Inflammatory macrophage treated with lipopolysaccharide for 1 hour (primary cell): ENCODE measurements at places on chromosomes 11 and 22.
A peak's percentile ranks its signal among the peaks of the same experiment; 100 is the strongest.

DNA sequence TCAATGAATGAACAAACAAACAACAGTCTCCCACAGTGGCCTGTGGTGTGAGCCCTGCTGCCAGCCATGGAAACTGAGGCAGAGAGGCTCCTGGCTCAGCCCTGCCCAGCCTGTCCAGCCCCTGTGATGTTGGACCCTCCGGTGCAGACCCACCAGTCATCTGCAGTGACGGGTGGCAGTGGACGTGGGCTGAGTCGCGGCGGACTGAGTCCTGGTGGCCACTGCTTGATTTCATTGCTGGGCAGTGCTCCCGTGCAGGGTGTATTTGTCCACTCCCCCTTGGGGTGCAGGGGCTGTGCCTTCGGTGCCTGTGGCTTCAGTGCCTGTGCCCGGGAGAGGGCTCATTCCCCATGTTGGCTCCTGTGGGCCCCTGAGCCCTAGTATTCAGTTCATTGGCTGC lies 31.9 kb upstream of the MUC5AC start:
- no peak for DNase-seq

DNA sequence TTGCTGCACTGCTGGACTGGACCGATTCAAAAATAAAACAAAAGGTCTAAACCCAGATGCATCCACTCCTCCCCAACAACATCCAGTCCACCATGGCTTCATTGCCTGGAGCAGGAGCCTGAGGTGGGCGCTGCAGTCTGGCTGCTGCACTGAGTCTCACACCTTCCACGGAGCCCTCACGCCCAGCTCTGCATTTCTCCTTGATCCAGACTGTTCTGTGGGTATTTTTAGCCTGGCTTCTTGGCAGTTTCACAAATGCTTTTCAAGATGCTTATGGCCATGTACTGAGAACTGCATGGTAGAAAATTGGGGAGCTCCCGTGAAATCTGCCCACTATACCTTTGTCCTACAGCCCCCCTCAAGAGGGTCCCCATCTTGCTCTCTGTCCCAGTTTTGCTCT lies 53.3 kb upstream of the JAM3 start:
- no peak for DNase-seq

DNA sequence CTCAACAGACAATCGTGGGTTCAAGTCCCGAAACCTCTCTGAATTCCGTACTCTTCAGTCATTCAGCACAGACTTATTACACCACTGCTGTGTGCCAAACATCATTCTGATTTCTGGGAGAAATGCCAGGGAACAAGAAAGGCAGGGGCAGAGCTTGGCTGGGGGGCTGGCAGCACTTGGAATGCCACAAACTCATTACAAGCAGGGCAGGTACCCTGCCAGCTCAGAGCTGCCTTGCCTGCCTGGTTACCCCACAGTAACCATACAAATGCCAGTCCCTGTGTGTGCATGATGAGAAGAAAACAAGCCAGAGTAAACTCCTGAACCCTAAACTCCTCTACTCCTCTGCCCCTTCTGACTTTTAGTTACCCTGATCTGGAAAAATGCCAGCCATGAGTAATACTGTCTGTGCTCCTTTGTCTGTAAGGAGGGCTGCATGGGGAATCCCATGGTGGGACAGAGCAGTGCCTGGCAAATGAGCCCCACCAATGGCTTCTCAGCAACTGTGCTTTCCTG lies 6.9 kb upstream of the RAD9A start:
- no peak for DNase-seq

GRCh38 chr11:115207166-115207591 lies 297.0 kb downstream of the CADM1 start:
- no peak for DNase-seq

- DNase-seq = peak; percentile 28
These were observed 6.3 kb downstream of the CD44 start for GRCh38 chr11:35145271-35145670.

GRCh38 chr11:114929351-114930000 lies 251.1 kb downstream of the NXPE2 start:
- no peak for DNase-seq

GRCh38 chr11:95256321-95256779 lies 25.3 kb upstream of the SESN3 start:
- peak; percentile 51 for DNase-seq

GRCh38 chr22:19645391-19645790 lies 68.9 kb upstream of the SEPTIN5 start:
- DNase-seq = no peak

- DNase-seq = no peak
These were observed 71.4 kb upstream of the BMAL1 start for GRCh38 chr11:13206086-13206640.

DNA sequence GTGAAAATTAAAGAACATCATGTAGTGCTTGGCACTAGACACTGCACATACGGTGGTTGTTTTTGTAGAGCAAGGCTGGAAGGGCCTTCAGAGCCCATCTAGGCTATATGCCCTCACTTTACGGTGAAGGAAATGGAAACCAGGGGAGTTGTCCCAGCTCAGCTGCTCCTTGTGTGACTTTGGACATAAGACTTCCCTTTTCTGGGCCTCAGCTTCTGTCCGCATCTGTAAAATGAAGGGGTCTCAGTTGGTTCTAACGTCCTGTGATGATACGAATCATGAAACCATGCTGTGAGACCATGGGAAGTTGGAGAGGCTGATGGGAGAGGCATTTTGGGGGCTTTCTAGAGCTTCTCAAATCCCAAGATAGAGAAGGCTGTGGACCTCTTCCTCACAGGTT lies 4.7 kb downstream of the KCNE3 start:
- no peak for DNase-seq

GRCh38 chr22:35977136-35977535 lies 51.5 kb downstream of the RBFOX2 start:
- no peak for DNase-seq

DNA sequence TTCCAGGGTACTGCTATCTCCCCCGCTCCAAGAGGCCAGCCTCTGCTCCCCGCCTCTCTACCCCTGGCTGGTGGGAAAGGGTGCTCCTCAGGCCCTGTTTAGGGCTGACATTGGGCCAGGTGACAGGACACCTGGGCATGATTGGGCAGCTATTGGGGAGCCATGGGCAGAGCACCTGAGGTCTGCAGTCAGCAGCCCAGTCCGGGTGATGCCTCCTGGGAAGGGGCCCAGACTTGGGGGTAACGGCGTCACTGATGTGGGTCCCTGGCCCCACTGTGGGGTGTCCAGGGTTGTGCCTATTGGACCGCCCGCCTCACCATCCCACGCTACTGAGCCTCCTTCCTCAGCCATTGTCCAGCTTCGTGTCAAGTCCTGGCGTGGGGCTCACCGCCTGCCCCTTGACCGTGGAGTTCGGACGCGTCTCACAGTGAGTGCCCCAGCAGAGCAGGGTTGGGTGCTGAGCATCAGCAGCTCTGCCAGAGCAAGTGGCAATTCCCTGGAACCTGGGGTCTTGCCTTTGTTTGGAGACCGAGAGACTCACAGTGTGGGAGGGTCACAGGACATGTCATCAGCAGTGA lies 2.8 kb upstream of the GATD1 start:
- DNase-seq = no peak

- DNase-seq = no peak
These were observed 135.1 kb upstream of the PITPNB start for GRCh38 chr22:28053896-28054818.

- DNase-seq = no peak
These were observed 324.6 kb upstream of the MTNR1B start for GRCh38 chr11:92644595-92645445.

DNA sequence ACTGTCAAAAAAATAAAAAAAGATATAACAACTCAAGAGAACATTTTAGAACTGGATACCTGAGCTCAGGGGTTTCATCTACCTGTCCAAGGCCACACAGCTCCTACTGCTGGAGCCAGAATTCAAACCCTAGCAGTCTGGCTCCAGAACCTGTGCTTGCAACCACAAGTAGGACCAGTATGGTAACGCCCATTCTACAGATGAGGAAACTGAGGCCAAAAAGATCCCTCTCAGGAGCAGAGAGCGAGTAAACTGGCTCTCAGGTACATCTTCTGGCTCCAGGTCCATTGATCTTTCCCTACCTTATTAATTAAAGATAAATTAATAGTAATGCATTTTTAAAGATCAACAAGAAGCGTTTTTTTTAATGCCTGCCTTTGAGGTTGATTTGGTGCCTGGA lies 19.2 kb downstream of the P2RX3 start:
- DNase-seq = no peak

- DNase-seq = no peak
These were observed 77.9 kb upstream of the USP47 start for GRCh38 chr11:11763796-11764422.

DNA sequence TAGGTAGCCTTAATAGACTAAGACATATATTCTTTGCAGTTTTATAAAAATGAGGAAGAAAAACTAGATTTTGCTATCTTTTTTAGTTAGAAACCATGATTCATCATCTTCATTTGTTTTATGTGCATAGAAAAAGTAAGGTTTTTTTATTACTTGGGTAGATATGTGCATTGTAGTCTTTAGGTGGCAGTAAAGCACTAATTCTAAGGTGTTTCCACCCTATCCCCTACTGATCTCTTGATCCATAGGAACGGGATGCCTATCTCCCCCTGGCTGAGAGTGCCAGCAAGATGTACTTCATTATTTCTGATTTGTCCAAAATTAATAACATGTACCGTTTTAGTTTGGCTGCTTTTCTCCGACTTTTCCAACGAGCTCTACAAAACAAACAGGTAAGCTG lies 148.1 kb downstream of the DYNC2H1 start:
- DNase-seq = no peak

DNA sequence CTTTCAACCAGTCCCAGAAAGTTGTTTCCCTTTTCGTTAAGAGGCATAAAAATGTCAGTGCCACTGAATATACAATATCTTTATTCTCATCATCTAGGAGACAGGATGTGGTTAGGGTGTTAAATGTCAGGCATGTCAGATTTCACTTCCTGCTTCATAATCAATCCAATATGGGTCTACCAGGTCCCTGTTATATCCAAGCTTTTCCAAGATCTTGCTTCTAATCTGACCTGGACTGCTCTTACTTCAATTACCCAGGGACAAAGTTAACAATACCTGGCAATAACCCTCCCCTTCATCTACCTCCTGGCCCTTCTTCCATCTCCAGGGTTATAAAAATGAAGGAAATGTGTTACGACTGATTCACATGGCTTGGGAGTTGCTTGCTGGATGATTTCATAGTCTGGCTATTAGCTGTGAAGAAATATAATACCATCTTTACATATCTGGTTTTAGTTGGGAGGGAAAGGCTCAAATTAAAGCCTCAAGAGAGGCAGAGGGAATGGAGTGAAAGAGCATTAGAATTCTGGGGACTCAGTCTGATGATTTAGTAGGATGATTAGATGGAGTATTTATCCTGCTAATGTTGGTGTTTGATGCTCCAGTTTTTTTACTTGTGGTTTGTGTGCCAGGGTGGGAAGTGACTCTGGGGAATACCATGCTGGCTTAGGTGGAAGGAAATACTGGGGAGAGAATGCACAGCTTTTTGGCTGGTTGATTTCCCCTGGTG lies 534.3 kb downstream of the ETS1 start:
- DNase-seq = no peak

- DNase-seq = no peak
These were observed 1.4 kb downstream of the PRR5 start for GRCh38 chr22:44703255-44703870.

GRCh38 chr11:10588904-10589303 lies 20.4 kb upstream of the LYVE1 start:
- no peak for DNase-seq

GRCh38 chr22:19398206-19398605 lies 33.3 kb downstream of the HIRA start:
- DNase-seq = no peak

GRCh38 chr11:12599408-12600143 lies 74.6 kb upstream of the TEAD1 start:
- no peak for DNase-seq

GRCh38 chr22:29581799-29582198 lies 886 bp upstream of the NIPSNAP1 start:
- no peak for DNase-seq

GRCh38 chr11:79092791-79093353 lies 348.0 kb downstream of the TENM4 start:
- DNase-seq = peak; percentile 18

- no peak for DNase-seq
These were observed 265.8 kb downstream of the GRM5 start for GRCh38 chr11:88799771-88800500.

DNA sequence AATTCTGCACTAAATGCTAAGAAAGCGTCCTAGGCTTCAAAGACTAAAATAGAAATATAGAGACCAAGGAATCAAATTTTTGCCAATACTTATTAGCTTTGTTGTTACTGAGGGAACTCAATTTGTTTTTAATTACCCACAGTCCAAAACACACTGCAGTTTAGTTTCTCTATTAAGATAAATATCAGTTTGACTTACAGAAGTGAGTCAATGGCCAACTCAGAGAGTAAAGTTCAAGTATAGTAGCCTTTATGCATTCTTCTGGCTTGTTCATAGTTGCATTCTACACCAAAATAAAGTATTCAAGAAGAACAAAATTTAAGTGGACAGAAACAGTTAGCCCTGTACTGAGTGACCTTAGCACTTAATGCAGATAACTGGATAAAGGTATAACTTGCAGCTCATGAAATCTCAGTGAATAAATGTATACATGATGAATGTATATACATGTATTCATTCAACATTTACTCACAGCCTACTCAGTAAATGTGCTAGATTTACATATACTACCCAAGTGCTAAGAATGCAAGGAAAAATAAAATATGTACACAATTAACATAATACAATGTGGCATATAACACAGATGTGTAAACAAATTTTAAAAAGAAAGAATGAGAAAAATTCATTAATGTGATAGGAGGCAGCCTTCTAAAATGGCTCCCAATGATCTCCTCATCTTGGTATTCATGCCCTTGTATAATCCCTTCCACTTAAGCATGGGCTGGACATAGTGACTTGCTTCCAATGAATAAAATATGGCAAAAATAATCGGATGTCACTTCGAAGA lies 9.7 kb upstream of the RNF141 start:
- DNase-seq = no peak

- DNase-seq = peak; percentile 71
These were observed 107.7 kb upstream of the CLMP start for GRCh38 chr11:123302751-123303195.

- no peak for DNase-seq
These were observed 14.7 kb upstream of the GNAZ start for GRCh38 chr22:23055449-23056179.

DNA sequence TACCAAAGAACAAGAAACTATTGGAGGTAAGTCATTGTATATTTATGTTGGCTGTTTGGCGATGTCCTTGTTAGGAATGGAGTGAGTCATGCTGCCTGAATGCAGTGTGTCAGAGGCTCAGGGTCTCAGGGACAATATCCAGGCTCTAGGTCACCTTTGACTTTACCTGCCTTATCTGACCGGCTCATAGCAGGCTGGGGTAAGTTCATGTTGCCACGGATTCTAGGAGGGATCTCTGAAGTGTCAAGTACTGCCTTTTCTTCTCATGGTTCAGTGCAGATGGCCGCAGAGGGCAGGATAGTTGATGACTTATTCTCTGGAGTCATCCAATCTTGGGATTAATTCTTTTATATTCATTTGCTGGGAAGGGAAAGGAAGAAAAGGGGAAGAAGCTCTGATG lies 53.2 kb downstream of the SPON1 start:
- no peak for DNase-seq

- DNase-seq = no peak
These were observed 143.6 kb downstream of the ADAMTS15 start for GRCh38 chr11:130592056-130592455.
